Astrocyte of the spinal cord (primary cell): ENCODE measurements at places on chromosomes 7 and 10.
A peak's percentile ranks its signal among the peaks of the same experiment; 100 is the strongest.

- DNase-seq, result no peak
Observed at GRCh38 chr10:93547522-93547921, 18.9 kb upstream of the FFAR4 start.

DNA sequence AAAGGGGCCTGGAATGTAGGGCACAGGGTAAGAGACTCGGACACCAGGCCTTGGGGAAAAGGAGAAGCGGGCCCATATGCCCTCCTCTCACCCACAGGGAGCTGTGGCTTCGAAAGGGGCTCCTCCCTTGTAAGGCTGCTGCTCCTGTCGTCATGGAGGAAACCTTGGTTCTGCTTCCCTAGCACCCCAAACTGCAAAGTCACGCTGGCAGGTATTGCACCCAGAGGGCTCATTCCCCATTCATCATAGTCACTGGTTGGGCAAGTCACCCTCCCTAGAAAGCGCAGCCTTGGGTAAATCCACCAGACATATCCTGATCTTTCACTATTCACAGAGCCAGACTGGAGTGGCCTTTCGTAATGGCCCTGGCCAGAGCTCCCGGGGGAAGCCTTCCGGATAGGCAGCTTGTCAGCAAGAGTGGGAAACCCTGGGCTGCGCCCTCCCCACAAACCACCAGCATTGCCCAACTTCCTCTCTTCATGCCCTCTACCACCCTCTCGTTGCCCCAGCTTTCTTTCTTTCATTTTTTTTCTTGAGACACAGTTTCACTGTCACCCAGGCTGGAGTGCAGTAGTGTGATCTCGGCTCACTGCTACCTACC is 121.0 kb downstream of the HIP1 start:
- no peak for DNase-seq

- DNase-seq, result peak; percentile 22
Observed at GRCh38 chr7:38731215-38731614, 100.0 kb upstream of the AMPH start.

GRCh38 chr10:7181420-7181819 is 229.4 kb downstream of the SFMBT2 start:
- no peak for DNase-seq

DNA sequence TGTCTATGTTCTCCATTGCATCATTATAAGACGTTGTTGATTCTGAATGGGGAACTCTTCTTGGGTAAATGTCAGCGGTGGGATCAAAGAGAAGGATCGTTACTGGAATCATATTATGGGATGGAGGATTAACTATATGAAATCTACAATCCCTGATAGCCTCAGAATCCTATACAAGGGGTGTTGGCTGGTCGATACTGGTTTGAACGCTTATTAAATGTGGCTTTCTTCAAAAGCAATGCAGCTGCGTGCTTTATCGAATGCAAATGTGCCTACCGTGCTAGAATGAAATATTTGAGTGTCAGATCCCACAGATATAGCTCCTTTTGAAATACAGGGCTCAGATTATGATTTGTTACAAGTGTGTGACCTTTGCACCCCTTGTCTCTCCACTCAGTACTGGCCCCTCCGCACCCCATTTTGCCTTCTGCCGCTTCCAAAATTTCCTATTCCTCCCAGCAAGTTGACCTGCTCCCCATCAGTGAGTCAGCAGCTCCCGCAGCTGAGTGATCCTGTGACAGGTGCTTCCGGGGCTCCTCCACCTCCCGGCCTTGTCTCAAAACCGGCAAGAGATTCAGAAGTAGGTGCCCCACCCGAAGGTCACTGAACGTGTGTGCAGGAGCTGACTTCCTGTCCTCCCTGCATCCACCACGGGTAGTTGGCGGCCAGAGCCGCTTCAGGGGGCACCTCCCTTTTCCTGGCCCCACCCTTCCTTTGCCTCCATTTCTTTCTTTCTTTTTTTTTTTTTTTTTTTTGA is 76.6 kb downstream of the PTPRE start:
- no peak for DNase-seq

- peak; percentile 67 for DNase-seq
Observed at GRCh38 chr10:29746080-29746797, 111.5 kb upstream of the SVIL start.
